ENCODE measurements at places on chromosomes 7 and 10. TPM values are rescaled to one million over a fixed set of nuclear protein-coding genes. Genes with fewer than 3 reads are reported as not detected.

The MTPN gene
- 96.1 TPM for total RNA-seq

The MOGAT3 gene
- not detected for total RNA-seq

GRCh38 chr7:85586091-85586490 is 399.2 kb upstream of the SEMA3D start:
- DNase-seq: no peak

GRCh38 chr7:150756858-150757257 is 19.6 kb downstream of the GIMAP5 start:
- DNase-seq: no peak

DNA sequence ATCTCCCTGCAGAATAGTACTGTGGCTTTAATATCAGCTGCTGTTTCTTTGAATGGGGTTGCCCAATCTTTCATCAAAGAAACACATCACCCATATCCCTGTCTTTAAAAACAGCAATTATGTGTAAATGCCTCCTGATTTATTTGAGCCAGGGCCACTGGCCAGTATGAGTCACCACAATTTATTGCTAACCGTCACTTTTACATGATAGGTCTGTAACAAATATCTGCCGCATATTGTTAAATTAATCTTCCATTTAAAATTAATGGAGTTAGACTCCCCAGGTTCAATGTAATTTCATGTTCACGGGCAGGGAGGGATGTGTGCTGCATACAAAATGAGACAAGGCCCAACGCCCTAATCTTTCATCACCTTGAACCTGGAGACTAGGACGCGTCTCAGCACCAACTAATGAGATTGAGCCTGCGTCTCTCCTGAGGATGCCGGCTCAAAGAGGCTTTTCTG is 673.4 kb downstream of the AUTS2 start:
- DNase-seq: no peak

- peak; percentile 81 for DNase-seq
These were observed 120.6 kb downstream of the PRPF18 start for GRCh38 chr10:13707156-13707881.

GRCh38 chr10:1782841-1783240 is 45.5 kb upstream of the ADARB2 start:
- DNase-seq: no peak
